ENCODE measurements at places on chromosomes 6 and 20. TPM values are rescaled to one million over a fixed set of nuclear protein-coding genes. Genes with fewer than 3 reads are reported as not detected.

Gene IP6K3
- 1.6 TPM for total RNA-seq

Gene CDKAL1
- 10.8 TPM for total RNA-seq

Gene COL11A2
- 1.1 TPM for total RNA-seq

Gene DNAH8
- total RNA-seq = not detected

Gene BPIFB1
- not detected for total RNA-seq

Gene NDUFAF5
- 11.9 TPM for total RNA-seq

DNA sequence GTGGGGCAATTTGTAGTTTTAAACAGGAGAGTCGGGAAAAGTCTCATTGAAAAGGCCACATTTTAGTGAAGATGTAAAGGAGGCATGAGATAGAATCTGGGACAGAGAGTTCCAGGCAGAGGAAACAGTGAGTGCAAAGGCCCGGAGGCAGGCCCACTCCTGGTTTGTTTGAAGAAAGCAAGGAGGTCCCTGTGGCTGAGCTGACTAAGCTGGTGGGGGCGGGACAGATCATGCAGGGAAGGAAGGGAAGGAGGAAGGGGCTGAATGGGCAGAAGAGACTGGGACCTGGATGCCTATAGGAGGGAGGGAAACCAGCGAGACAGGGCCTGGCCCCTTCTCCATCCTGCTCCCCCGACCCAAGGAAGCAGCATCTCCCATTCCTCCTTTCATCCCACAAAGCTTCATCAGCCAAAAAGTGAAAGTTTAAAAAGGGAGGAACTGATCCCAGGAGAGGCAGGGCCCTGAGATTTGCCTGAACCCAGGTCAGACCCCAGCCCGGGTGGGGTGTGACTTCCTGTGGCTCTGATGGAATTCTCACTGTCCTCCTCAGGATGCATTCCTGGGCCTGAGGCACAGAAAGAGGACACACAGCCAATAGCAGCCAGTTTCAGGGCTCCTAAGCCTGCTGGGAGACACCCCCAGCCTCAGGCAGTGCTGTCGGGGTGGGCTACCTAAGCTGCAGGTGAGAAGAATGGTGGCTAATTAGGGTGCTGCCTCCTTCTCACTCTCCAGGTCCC is 54.2 kb upstream of the SIRPA start:
- H3K27ac ChIP-seq = peak overlapping the region; percentile 73
- no peaks in the 10 kb centered on the region for H3K36me3 ChIP-seq

GRCh38 chr20:19975436-19975799 is 41.7 kb upstream of the NAA20 start:
- peaks cover 74% of the 10 kb centered on the region for H3K4me1 ChIP-seq
- H3K27ac ChIP-seq = peak overlapping the region; percentile 93
- no peak for DNase-seq
- H3K36me3 ChIP-seq = peaks cover 19% of the 10 kb centered on the region
- H3K4me3 ChIP-seq = peak overlapping the region; percentile 62

- no peaks in the 10 kb centered on the region for H3K4me1 ChIP-seq
- DNase-seq = no peak
- H3K27ac ChIP-seq = no peak overlapping the region
- no peak overlapping the region for H3K4me3 ChIP-seq
These were observed 775.8 kb upstream of the FLRT3 start for GRCh38 chr20:15113144-15113773.

DNA sequence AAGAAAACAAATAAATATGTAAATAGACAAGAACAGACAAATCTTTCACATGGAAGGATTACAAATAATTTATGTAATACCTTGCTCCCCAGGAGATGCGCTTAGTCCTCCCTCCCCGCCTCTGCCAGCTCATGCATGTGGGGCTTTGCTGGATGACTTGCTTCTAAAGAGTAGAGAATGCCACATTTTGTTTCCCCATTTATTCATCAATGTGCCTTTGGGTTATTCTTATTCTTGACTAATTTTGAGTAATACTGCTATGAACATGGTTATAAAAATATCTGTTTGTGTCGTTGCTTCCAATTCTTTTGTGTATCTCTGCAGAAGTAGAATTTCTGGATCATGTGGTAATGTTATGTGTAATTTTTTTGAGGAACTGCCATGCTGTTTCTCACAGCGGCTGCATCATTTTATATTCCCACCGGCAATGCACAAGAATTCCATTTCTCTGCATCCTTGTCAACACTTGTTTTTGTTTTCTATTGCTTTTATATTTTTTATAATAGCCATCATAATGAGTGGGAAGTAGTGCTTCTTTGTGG is 23.8 kb upstream of the DUSP22 start:
- H3K4me3 ChIP-seq = no peak overlapping the region
- no peak for DNase-seq
- H3K36me3 ChIP-seq = no peaks in the 10 kb centered on the region
- no peaks in the 10 kb centered on the region for H3K4me1 ChIP-seq
- H3K27me3 ChIP-seq = no peaks in the 10 kb centered on the region

GRCh38 chr20:35510951-35511735 is 18.3 kb downstream of the C20orf173 start:
- no peak overlapping the region for H3K27ac ChIP-seq
- DNase-seq = no peak
- H3K4me3 ChIP-seq = no peak overlapping the region

DNA sequence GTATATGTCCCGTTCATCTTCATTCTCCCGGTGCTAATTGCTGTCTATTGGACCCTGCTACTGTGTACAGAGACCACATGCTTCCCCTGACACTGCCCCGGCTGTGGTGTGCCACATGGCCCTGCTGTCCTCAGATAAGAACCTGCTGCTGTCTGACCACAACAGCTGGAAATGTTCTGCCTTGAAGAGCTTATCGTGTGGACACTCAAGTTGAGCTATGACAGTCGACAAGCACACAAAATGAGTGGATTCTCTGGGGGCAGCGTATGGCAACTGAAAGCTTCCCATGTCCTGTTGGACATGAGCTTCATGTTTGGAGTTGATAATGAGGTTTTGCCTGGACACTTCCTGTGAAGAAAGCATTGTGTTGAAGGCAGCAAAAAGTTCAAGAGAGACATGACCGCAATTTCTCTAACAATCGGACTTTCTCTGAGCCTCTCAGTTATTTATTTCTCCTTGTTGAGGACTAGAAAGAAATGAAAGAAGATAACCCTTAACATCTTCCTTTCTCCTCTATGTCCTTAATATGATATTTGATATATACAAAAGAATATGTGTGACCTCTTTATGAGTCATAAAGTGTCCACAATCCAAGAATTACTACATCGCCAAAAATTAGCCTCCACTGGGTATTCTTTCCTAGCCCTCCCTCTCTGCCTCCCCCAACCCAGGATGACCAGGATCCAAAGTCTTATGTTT is 187.1 kb upstream of the TCF21 start:
- DNase-seq = no peak
- peaks cover 5% of the 10 kb centered on the region for H3K4me1 ChIP-seq
- H3K27ac ChIP-seq = no peak overlapping the region
- H3K4me3 ChIP-seq = no peak overlapping the region
- no peaks in the 10 kb centered on the region for H3K36me3 ChIP-seq
- no peaks in the 10 kb centered on the region for H3K27me3 ChIP-seq

DNA sequence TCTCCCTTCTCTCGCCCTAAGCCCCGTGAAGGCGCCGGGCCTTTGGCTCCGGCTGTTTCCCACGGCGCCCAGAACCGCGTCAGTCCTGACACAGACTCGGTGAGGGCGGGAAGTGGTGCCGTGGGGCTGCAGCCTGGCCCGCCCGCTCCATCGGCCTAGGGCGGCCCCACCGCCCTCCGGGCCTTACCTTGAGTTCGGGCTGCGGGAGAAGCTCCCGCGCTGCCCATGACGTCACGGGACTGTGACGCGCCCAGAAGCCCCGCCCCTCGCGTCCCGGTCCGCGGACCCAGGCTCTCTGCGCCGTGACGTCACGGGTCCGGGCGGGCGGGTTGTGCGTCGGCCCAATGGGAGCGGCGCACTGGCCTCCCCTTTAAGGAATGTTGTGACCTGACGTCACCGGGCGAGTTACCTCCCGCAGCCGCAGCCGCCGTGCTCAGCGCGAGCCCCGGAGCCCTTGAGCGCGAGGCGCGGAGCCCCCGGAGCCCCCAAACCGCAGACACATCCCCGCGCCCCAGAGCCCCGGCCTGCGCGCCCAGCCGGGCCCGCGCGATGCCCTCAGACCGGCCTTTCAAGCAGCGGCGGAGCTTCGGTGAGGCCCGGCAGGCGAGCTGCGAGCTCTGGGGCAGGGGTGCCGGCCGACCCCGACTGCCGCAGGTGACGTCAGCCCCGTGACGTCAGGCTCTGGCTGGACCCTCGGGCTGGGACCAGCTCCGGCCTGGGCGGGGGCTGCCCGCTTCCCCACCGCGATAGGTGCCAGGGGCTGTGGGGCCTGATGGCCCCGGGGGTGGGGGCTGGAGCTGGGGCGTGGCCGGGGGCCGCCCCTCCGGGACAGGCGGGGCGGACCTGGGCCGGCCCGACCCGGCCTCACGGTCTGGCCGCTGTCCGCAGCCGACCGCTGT is at the start of gene MAP1LC3A:
Gene MAP1LC3A, plus strand, starts transcription at position 399 of the 899 bp plus-strand sequence. Its CDS starts 151 bp downstream, at position 550.
- peak within 1 kb of the TSS; percentile 82 for H3K4me3 ChIP-seq
- H3K27me3 ChIP-seq = no peaks in the 10 kb centered on the region
- peaks cover 15% of the 10 kb centered on the region for H3K36me3 ChIP-seq
- H3K27ac ChIP-seq = peak within 1 kb of the TSS; percentile 97
- peaks cover 26% of the 10 kb centered on the region for H3K4me1 ChIP-seq

DNA sequence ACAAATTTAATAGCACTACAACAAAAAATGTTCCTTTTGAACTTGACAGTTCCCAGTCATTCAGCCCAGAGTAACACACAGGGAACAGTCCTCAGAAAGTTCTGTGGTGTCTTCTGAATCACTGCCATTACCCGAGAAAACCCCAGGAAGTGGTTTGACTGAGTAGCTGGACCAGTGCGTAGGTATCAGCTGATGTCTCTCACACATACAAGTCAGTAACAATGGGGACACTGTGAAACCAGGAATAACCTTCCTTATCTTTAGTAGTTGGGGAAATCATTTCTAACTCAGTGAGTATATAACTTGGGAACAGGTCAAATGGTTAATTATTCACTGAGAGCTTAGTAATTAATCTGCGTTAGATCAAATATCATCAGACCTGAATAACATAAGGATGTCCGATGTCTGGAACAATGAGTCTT is 73.1 kb downstream of the HIVEP2 start:
- H3K27ac ChIP-seq = peak overlapping the region; percentile 59
- peaks cover 55% of the 10 kb centered on the region for H3K4me1 ChIP-seq
- H3K27me3 ChIP-seq = no peaks in the 10 kb centered on the region
- no peaks in the 10 kb centered on the region for H3K36me3 ChIP-seq
- no peak overlapping the region for H3K4me3 ChIP-seq
- no peak for DNase-seq

GRCh38 chr6:129609635-129610034 is 100.3 kb downstream of the ARHGAP18 start:
- no peaks in the 10 kb centered on the region for H3K27me3 ChIP-seq
- no peak overlapping the region for H3K27ac ChIP-seq
- no peak for DNase-seq
- no peak overlapping the region for H3K4me3 ChIP-seq
- H3K36me3 ChIP-seq = no peaks in the 10 kb centered on the region

- peaks cover 7% of the 10 kb centered on the region for H3K4me1 ChIP-seq
- H3K36me3 ChIP-seq = no peaks in the 10 kb centered on the region
- no peak for DNase-seq
- no peak overlapping the region for H3K4me3 ChIP-seq
- no peaks in the 10 kb centered on the region for H3K27me3 ChIP-seq
These were observed 65.4 kb downstream of the ARHGAP18 start for GRCh38 chr6:129644567-129645015.

DNA sequence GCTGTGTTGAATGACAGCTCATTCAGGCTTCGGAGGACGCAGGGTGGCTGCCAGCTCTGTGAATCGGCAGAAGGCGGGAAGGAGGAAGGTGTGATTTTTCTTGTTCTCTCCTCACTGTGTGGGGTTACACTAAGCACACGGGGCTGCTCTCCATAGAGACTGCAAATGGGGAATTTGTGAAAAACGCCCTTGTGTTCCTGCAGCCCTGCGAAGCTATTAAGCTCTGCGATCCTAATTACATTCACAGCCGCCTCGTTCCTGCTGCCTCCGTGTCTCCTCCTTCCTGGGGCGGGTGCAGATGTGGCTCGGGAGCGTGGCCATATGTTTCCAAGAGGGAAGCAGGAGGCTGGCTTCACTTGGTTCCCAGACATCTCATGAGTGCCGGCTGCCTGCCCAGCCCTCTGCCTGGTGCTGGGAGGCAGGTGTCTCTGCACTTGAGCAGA is 124.0 kb downstream of the TOX2 start:
- H3K27me3 ChIP-seq = no peaks in the 10 kb centered on the region
- H3K27ac ChIP-seq = no peak overlapping the region
- peak; percentile 82 for DNase-seq
- peaks cover 12% of the 10 kb centered on the region for H3K4me1 ChIP-seq
- no peak overlapping the region for H3K4me3 ChIP-seq
- H3K36me3 ChIP-seq = no peaks in the 10 kb centered on the region

- H3K4me1 ChIP-seq = peaks cover 13% of the 10 kb centered on the region
- no peak overlapping the region for H3K27ac ChIP-seq
- DNase-seq = no peak
- no peak overlapping the region for H3K4me3 ChIP-seq
- no peaks in the 10 kb centered on the region for H3K36me3 ChIP-seq
- H3K27me3 ChIP-seq = no peaks in the 10 kb centered on the region
These were observed 91.3 kb downstream of the PDE10A start for GRCh38 chr6:165571721-165572132.

DNA sequence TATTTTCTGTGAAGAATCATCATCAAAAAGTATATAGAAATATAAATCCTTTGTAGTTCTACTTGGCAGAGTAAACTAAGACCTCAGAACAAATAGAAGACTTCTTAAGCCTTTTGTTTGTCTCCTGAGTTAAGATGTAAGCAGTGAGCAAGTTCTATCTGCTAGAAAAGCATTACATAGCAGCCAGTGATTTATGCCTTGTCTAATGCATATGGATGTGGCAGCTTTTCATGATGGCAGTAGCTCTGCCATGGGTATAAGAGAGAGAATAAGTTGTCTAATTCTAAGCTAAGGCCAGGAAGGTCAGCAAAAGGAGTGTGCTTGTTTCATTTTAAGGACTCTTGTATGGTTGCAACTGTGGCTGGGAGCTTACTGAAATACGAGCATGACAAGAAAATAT is 920.2 kb downstream of the GRIK2 start:
- DNase-seq = no peak
- H3K4me3 ChIP-seq = no peak overlapping the region
- no peaks in the 10 kb centered on the region for H3K36me3 ChIP-seq
- no peak overlapping the region for H3K27ac ChIP-seq
- H3K27me3 ChIP-seq = no peaks in the 10 kb centered on the region
- H3K4me1 ChIP-seq = no peaks in the 10 kb centered on the region

Measured in esophagus muscularis mucosa (tissue), 4 donors.